ENCODE measurements at places on chromosomes 13 and 19. TPM values are rescaled to one million over a fixed set of nuclear protein-coding genes. Genes with fewer than 3 reads are reported as not detected.

Gene ZNF699
- 8.8 TPM for total RNA-seq

Gene SLITRK6
- not detected for total RNA-seq

Gene ZNF835
- total RNA-seq = 1.7 TPM

Gene OR7D2
- total RNA-seq = 0.08 TPM

Data from activated naive CD4-positive, alpha-beta T cell treated with anti-CD3 and anti-CD28 coated beads, Interleukin-2, amount 50 U/mL, for 72 hours (primary cell).